AG09309 (cell line): ENCODE measurements at places on chromosomes 5 and 9.

DNA sequence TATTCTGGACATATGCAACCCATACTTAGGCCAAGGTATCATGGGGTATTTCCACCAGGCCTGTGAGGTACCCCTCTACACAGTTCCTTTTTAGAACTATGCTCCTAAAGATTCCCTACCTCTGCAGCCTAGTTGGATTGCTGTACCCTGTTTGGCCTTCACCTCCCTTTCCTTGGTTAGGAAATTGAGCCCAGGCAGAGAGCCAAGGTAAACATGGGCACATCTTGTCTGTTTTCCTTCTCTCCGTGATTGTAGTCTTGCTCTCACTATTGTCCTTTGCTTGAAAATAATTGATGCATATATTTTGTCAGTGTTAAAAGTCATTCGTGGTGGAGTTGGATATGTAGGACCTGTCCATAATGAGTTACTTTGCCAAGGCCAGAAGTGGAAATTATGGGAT lies 26.7 kb downstream of the BDP1 start:
- no peak for DNase-seq

- DNase-seq: no peak
Observed at GRCh38 chr5:111079846-111080245, 8.3 kb downstream of the TSLP start.

DNA sequence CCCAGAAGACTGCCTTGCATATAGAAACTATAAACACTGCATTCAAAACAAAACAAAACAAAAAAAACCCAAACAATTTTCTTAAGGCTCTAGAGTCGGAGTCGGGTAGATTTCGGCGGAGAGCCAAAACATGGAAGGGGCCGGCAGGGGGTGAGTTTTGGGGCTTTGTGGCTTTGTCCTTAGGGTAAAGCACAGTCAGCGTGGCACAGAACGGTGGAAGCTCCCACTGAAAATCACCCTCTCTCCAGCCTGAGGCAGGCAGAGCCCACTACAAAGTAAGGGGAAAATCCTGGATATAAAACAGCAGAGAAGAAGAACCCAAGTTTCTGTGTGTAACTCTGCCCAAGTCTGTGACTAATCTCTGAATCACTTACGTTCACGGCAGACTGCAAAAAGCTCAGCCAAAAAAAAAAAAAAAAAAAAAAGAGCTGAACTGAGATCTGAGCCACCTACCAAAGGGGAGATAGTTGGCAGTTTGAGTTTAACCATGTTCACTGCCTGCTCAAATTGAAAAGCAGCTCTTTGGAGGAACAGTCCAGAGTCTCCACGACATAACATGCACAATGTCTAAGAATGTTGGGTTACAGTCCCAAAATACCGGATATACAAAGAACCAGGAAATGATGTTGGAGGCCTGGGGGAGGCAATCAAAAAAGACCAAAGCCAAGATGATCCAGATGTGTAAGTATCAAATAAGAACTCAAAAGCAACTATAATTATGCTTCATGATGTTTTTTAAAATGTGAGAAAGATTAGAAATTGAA lies 26.6 kb upstream of the OR2K2 start:
- DNase-seq: peak; percentile 74

GRCh38 chr9:24698881-24699518 lies 153.3 kb upstream of the IZUMO3 start:
- no peak for DNase-seq
